Suppressor macrophage treated with lipopolysaccharide for 4 hours (primary cell): ENCODE measurements at places on chromosomes 7 and 10.

GRCh38 chr10:10584161-10584560, 433.5 kb upstream of the CELF2 start:
- DNase-seq = no peak

DNA sequence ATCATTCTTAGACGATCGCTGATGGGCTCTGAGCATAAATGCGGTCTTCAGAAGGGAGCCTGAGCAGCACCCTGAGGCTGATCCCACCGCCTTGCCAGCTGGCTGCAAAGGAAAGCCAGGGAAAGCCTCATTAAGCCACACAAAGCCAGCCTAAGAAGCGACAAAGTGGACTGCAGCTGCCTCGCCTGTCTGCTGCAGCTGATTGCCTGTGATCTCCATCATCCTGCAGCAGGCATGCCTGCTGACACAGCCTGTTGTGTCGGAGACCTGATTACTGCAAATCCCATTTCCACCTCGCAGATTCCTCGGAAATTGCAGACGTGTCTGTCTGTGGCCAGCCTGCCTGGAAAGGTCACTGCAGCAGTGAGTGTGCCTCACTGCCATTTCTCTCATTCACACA, 1087.0 kb upstream of the AUTS2 start:
- DNase-seq = no peak

GRCh38 chr10:31959461-31960173, 31.0 kb upstream of the ARHGAP12 start:
- DNase-seq = no peak

- no peak for DNase-seq
Observed at GRCh38 chr10:64637939-64638338, 1116.7 kb downstream of the REEP3 start.

DNA sequence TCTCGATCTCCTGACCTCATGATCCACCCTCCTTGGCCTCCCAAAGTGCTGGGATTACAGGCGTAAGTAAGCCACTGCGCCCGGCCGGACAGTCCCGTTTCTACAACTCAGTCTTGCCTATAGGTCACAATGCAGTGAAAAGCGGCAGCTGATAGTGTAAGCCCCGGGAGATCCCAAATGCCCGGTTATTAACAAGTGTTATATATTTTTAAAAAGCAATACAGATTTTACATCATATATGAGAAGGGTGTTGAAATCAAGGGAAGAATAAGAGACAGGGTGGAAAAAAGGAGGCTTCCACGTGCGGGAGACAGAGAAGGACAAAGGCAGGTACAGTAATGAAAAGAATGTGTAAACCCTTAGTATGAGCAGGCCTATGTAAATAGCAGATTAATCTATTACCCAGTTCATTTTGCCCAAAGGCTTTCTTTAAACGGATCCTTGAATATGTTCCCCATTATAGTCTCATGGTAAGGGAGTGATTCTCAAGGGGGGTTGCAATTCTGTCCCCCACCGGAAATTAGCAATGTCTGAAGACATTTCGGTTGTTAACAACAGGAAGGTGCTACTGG, 170.8 kb downstream of the PDE1C start:
- DNase-seq = no peak
